Mucosa of descending colon (tissue), 3 donors: ENCODE measurements at places on chromosomes 13 and 19. TPM values are rescaled to one million over a fixed set of nuclear protein-coding genes. Genes with fewer than 3 reads are reported as not detected.

- peak; percentile 71 for DNase-seq
These were observed 33.1 kb downstream of the PPP1R37 start for GRCh38 chr19:45125975-45126493.

DNA sequence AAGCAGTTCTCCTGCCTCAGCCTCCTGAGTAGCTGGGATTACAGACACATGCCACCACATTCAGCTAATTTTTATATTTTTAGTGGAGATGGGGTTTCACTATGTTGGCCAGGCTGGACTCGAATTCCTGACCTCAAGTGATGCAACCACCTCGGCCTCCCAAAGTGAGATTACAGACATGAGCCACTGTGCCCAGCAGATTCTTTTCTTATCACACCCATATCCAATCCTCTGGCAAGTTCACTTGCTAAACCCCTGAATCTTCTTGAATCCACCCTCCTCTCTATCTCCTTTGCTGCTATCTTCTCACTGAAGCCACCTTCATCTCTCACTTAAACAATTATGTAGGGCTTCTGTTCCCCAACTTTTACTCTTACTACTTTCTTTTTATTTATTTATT, 17.5 kb downstream of the TMEM143 start:
- no peak for DNase-seq

The SRRM5 gene
- total RNA-seq = 0.63 TPM

DNA sequence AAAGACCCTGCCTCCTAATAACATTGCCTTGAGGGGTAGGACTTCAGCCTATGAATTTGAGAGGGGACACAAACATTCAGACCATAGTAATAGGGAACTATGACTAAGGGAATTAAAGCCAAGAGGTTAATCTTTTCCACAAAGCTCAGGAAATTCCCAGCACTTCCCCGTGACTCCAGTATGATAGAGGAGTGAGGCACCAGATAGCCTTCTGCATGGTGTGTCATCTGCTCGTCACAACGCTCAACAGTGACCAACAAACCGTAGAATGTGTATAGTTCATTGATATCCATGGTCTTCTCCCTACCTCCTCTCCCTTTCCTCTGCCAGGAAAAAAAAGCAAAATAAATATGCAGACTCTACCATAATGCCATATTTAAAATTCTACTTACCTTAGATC, 64.4 kb downstream of the B3GLCT start:
- no peak for DNase-seq

- no peak for DNase-seq
These were observed 11.4 kb upstream of the CPAMD8 start for GRCh38 chr19:17037966-17038500.

The ERICH6B gene
- total RNA-seq = not detected

GRCh38 chr19:29083863-29084262, 129.1 kb downstream of the UQCRFS1 start:
- no peak for DNase-seq

The OR7A17 gene
- total RNA-seq = not detected

The CD37 gene
- total RNA-seq = 5.6 TPM

The LILRB1 gene
- 2.6 TPM for total RNA-seq

- DNase-seq = no peak
These were observed 53.9 kb upstream of the MTIF3 start for GRCh38 chr13:27504128-27504867.

The IFNL1 gene
- total RNA-seq = not detected

The CYP4F8 gene
- total RNA-seq = not detected

DNA sequence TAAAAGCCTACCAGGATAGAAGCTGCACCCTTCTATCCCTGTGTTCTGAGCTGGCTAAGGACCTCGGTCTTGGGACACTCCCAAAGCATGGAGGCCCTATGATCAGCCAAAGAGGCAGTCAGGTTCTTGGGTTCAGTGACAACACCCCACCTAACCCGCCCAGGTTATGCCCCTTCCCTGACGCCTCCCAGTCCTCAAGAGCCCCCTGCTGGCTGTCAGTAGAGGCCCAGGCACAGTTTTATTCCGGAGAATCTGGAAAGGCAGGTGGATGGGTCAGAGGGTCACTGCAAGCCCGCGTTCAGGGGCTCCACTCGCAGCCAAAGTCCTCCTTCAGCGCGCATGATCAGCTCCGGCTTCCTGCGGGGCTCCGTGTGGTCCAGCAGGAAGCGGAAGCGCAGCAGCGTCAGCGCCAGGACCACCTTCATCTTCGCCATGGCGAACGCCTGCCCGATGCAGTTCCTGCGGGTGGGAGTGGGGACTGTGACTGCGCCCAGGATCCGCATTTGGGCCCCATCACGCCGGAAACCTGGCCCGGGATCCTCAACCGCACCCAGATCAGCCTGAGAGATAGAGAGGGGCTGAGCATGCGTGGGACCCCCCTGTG, 22.3 kb downstream of the OR10H3 start:
- peak; percentile 42 for DNase-seq

GRCh38 chr19:6238643-6239281, 41.0 kb downstream of the MLLT1 start:
- peak; percentile 28 for DNase-seq
